ENCODE measurements at places on chromosomes 6 and 20.

GRCh38 chr20:43723186-43723585 lies 3.6 kb downstream of the GTSF1L start:
- DNase-seq = peak; percentile 20

- no peak for DNase-seq
Measured at GRCh38 chr6:150224820-150225219, 82.0 kb downstream of the PPP1R14C start.

DNA sequence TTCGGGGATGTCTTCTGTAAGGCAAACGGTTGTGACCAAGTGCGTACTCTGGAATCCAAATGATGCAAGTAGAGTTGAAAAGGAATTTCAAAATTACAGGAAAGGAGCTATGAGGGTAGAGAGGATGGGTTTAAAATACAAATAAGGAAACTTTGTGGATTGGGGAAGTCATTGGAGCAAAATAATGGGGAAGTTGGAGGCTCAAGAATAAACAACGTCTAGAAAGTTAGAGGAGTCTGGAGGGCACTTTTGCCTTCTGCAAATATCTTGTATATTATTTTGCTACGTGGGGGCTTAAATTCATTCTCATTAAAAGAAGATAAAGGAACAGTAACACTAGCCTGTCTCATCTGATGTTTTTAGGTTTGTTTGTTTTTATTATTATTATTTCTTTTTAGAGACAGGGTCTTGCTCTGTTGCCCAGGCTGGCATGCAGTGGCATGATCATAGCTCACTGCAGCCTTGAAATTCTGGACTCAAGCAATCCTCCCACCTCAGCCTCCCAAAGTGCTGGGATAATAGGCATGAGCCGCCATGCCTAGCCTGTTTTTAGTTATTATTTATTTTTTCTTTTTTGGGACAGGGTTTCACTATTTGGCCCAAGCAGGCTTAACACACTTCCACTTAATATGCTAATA lies 55.0 kb upstream of the TNFAIP3 start:
- DNase-seq = no peak

- DNase-seq = no peak
Measured at GRCh38 chr20:10790013-10790412, 116.2 kb upstream of the JAG1 start.

GRCh38 chr20:37228656-37229055 lies 33.0 kb downstream of the GHRH start:
- DNase-seq = no peak

DNA sequence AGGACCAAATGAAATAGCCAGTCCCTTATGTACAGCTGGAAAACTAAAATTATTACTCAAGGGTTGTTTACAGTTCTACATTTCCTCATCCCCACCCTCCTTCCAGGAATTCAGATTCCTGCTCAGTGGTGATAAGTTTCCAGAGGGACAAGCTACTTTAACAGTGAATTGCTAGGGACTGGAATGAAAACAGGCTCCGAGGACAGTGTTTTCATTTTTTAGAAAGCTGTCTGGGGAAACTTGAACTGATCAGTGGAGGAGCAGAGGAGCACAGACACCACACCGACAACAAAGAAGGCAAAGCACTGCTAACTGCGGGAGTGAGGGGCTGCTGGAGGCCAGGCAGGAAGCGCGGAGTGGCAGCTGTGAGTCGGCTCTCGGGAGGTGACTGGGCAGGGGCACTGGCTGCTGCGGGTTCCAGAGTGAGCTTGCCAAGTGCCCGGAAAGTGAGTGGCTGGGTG lies 322.2 kb downstream of the ESR1 start:
- peak; percentile 27 for DNase-seq

DNA sequence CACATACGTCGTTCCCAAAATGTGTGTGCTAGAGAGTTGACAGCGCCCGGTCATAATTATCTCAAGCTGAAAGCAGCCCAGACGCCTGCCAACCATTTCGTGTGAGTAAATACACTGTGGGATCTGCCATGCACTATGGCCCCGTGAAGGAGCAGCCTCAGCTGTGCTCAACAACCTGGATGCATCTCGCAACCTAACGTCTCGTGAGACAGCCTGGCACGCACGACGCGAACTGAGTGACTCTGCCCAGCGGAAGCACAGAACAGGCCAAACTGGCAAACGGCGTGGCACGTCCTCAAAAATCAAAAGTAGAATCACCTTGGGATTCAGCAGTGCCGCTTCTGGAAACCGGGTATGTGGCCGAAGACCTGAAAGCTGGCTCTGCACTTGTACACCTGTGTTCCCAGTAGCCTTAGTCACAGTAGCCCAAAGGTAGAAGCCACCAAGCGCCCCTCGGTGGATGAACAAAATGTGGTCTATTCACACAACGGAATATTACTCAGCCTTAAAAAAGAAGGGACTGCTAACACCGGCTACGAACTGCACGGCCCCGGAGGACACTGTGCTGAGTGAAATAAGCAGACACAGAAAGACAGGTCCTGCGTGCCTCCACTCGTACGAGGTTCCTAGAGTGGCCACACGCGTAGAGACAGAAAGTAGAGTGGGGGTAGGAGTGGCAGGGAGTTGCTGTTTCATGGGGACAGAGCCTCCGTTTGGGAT lies 27.2 kb upstream of the SLCO4A1 start:
- no peak for DNase-seq

GRCh38 chr6:126030045-126030444 lies 43.7 kb downstream of the TRMT11 start:
- no peak for DNase-seq

DNA sequence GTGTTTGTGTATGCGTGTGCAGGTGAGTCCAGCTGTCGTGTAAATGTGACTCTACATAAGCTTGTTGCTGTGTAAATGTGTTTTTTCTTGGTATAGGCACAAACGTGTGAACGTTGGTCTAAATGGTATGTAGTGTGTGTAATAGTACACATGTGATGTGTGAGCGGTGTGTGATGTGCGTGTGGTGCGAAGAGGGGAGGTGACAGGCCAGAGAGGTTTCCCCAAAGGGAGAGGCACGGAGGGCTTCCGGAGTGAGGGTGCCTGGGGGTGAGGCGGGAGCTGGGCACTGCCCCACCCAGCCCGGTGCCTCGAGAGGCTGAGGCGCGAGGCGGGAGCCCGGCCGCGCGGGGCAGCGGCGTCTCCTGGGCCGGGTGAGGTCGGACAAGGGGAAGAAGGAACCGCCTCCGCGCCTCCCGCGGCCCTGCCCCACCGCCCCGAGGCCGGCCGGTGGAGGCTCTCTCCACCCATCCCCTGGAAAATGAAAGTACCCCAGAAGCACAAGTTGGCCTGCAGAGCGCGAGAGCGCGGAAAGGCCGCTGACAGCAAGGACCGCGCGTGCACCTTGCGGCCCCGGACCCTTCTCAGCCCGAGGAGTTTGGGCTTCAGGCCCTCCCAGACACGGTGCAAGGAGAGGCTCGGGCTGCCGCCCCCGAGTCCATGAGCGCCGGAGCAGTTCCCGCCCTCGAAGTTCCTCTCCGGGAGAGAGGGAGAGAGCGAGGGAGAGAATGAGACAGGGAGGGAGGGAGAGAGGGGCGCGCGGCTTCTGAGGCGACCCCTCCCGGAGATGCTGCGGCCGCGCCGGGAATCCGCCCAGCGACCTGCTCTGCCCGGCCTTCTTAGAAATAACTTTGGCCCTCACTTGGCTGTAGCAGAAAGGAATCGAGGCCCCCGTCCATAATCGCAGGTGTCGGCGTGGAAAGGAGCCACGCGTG lies 43.2 kb upstream of the OSTM1 start:
- no peak for DNase-seq

- DNase-seq = no peak
Measured at GRCh38 chr6:26389349-26389894, 6.5 kb downstream of the BTN2A2 start.

DNA sequence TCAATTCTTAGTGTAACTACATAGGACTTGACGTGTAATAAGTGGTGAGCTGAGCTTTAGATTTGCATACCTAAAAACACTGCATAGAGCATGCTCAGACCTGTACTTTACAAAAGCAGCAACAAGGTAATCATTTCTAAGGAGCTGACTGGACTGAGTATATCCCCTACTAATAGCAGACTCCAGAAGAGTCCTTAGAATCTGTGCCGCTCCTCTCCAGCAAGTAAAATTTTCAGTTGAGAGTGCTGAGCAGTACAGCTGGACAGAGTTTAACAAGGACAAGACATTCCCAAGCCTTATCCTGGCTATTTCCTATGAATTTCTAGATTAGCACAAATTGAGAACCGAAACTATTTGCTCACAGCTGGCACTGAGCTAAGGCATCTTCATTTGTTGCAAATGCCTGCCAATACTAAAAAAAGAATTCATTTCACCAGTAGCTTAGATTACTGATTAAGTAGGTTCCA lies 26.1 kb upstream of the KLHL31 start:
- DNase-seq = no peak

GRCh38 chr6:79737172-79737571 lies 106.0 kb downstream of the SH3BGRL2 start:
- DNase-seq = no peak

GRCh38 chr6:25053875-25054371 lies 118.2 kb upstream of the RIPOR2 start:
- peak; percentile 43 for DNase-seq

GRCh38 chr6:136317021-136317694 lies 27.5 kb upstream of the BCLAF1 start:
- peak; percentile 32 for DNase-seq

DNA sequence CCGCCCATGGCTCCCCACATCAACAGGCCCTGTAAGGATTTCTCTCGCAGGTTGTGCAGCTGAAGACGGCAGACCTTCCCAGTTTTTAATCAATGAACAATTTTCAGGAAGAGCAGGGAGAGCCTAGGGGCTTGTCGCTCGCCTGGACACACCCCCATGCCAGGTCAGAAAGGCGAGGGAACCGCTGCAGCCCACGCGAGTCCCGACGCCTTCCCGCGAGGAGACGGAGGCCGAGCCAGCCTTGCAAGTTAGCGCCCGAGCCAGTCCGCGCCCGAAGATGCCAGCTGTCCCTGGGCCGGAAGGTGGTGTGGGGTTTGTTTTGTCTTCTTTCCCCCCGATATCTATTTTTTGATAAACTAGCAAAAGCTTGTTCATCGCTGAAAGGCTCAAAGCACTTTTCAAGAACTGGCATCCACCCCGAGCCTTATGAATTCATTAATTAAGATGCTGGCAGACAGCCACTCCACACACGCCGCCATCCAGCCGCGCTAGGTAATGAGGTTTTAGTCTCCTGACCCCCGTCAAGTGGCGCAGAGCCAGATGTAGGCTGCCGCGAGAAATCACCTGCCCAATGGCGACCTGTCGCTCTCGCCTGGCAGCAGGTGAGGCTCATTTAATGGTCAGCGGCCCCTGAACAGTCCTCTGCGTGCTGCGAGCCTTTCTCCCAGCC lies 6.6 kb downstream of the CCDC167 start:
- DNase-seq = no peak

- DNase-seq = no peak
Measured at GRCh38 chr6:27553123-27553904, 80.4 kb upstream of the ZNF184 start.

- no peak for DNase-seq
Measured at GRCh38 chr6:160163425-160163824, 41.8 kb downstream of the SLC22A1 start.

DNA sequence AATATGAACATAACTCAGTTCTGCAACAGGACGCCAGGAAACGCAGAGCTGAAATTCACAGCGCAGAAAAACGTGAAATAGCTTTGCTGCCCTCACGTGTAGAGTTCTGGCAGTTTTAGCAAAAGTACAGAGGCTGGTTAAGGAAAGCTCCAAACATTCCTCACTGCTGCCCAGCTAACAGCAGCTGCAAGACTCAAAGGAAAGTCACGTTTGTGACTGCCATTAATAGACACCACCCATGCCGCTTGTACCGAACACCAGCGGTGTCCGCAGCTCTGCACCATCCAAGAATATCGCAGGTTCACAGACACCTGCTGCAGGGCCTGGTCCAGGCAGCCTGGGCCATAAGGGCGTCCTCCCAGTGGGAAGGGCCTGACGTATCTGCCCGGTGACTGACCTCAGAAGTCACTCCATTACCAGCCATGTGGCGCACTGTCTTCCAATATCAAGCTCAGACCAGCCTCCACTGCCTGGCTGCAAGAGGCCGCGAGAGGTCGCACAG lies 61.4 kb downstream of the WDR27 start:
- no peak for DNase-seq

- no peak for DNase-seq
Measured at GRCh38 chr6:17226786-17227233, 54.4 kb upstream of the RBM24 start.

GRCh38 chr6:7101290-7101689 lies 6.5 kb upstream of the RREB1 start:
- no peak for DNase-seq

DNA sequence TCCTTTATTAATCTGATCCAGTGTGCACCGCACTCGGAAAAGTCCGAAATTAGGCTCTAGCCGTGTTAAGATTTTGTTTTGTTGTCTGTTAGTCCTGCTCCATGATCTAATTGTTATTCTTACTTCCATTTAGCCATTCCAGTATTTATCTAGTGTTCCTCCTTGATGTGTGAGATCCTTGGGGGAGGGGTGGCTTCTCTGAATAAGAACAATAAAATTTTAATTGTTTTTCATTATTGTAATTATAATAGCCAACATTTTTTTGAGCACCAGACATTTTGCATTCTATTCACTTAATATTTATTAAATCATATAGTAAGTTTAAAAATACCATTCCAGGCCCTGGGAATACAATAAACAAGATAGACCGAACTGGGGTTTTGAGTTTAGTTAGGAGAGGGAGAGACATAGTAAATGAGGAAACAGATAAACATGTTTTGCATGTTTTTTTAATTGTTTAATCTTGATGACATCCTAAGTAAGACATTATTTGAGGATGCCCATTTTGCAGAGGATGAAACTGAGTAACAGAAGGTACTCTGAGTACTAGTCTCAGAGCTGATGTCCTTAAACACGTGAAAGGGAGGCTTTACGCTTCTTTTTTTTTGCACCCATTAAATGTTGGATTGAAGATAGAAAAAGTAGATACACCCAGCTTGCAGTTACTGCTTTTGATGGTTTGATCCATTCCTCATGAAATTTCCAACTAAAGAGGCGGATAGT lies 1.2 kb downstream of the CBFA2T2 start:
- no peak for DNase-seq
